Activated CD4-positive, alpha-beta T cell treated with anti-CD3 and anti-CD28 coated beads, Interleukin-2, amount 50 U/mL, for 1 hour (primary cell): ENCODE measurements at places on chromosomes 7 and 10.

- DNase-seq: no peak
Measured at GRCh38 chr7:149007611-149008010, 20.7 kb downstream of the PDIA4 start.

DNA sequence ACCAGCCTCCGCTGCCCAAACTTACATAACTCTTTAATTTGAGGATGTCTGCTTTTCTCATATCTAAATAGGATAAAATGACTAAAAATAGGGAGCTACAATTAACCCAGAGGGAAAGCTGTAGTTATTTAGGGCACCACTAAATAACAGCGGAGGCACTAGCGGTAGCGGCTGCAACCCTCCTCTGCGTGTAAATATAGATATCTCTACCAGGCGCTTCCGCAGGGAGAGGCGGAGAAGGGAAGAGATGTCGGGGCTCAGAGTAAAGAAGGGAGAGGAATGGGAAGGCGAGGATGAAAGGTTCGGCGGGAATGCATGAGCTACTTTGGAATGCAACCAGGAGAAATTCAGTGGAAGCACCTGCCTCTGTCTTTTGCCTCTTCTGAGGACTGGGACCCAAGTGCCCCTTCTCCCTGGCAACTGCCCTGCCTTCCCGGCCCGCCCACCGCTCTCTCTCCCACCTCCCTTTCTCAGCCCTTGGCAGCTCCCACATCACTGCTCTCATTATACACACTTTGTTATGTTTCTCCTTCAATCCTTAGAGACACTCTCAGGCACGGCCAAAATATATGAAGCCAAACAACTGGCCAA is 698.3 kb downstream of the PARD3 start:
- no peak for DNase-seq

GRCh38 chr10:79181698-79182521 is 113.1 kb downstream of the ZMIZ1 start:
- DNase-seq: no peak

DNA sequence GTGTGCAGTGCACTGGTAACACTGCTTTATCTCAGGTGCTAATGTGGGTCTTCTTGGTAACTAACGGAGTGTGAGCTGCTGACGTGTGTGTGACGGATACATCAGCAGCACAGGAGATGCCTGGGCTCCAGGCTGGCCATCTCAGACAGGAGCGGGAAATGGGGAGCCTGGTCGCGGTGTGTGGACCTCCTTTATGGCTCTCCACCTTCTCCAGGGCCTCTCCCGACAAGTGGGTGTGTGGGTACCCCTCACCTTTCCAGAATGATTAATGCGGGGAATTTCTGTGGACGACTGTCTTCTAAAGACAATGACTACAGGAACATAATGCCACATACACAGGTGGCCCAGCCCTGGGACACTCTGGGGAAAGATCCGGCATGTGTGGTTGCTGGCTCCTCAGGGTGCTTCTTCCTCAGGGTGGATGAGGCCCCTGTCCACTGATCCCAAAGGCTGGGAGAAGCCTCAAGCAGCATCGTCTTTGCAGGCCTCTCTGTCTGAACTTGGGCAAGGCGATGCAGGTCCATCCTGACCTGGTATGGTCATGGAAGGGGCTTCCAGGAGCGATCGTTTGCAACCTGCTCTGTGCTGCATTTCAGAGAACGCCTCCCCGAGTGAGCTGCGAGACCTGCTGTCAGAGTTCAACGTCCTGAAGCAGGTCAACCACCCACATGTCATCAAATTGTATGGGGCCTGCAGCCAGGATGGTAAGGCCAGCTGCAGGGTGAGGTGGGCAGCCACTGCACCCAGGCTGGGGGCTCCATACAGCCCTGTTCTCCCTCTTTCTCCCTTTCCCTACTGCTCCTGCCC is 20.3 kb upstream of the CSGALNACT2 start:
- DNase-seq: no peak

GRCh38 chr10:18229826-18230225 is 89.6 kb downstream of the CACNB2 start:
- no peak for DNase-seq

- DNase-seq: no peak
Measured at GRCh38 chr10:127580822-127581221, 31.7 kb downstream of the NPS start.

DNA sequence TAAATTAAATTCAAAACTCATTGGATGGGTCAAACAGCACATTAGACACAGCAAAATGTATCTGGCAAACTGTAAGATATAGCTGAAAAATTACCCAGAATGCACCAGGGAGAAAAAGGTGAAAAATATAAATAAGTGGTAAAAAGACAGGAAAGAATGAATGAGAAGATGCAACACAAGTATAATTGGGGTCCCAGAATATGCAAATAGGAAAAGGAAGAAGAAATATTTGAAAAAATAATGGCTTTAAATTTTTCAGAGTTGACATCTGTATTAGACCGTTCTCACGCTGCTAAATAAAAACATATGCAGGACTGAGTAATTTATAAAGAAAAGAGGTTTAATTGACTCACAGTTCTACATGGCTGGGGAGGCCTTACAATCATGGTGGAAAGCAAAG is 167.7 kb upstream of the PLXNA4 start:
- DNase-seq: no peak

- DNase-seq: no peak
Measured at GRCh38 chr7:148079206-148080080, 511.1 kb upstream of the C7orf33 start.

DNA sequence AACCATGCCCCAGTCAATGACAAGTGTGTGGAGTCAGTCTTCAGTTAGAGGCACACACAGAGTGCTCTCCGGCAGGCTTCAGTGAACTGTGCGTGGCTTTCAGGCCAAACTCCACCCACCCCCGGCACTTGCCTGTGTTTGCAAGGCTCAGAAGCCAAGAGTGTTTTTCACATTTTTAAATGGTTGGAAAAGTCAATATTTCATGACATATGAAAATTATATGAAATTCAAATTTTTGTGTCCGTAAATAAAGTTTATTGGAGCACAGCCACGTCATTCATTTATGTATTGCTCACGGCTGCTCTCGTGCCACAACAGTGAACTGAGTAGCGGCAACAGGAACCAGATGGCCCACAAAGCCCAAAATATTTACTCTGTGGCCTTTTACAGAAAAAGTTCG is 104.7 kb downstream of the SFMBT2 start:
- DNase-seq: no peak

DNA sequence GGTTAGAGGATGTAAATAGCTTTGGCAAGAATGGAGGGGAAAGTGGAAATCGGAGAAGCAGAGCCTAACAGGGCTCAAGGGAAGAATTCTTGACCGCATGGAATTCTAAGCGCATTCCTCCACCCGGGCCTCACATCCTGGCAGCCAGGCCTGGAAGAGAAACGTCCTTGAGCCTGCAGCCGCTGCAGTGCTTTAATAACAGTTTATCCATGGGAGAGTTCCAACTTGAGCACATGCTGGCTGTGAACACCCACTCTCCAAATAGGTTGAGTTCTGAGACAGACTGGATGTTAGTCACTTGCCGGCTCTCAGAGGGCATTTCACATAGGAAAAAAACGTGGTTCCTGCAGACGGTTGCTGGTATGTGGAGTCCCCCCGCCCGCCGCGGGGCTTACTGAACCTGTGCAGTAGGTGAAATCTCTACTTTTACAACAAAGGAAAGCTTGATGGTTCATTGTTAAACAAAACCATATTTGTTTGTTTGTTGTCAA is 61.4 kb upstream of the STEAP1B start:
- DNase-seq: no peak

- DNase-seq: no peak
Measured at GRCh38 chr10:24502801-24503460, 220.8 kb downstream of the ARHGAP21 start.

DNA sequence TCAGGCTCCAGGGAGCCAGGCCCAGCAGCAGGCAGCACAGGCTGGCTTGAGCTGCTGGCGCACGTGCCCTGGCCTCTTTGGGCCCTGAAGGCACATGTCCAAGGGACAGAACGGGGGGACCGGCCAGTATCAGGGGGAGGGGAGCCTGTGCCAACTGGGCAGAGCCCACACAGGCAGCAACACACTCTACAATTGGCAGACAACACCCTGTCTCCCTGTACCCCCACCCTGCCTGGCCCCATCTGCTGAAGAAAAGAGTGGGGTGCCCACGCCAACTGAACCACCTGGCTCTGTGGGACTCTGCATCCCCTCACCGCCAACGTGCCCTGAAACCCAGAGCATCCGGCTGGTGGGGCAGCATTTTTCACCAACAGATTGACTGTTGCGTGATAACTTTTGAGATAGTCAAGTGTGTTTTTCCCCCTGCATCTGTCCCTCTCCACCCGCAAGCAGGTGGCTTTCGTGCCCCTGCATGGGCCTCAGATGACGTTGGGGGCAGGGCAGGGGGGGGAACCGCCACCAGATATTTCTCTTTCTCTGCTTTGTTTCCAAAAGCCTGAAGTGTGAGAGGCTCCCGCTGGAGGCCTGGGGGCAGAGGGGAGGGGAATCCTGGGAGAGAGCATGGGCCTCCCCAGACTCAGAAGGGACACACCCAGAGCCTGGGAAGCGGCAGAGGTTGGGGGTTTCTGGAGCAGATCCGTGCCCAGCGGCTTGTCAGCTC is 21.8 kb downstream of the SLIT1 start:
- no peak for DNase-seq

- no peak for DNase-seq
Measured at GRCh38 chr7:125663961-125664360, 734.3 kb upstream of the POT1 start.

GRCh38 chr10:7233259-7233991 is 177.4 kb downstream of the SFMBT2 start:
- DNase-seq: no peak

DNA sequence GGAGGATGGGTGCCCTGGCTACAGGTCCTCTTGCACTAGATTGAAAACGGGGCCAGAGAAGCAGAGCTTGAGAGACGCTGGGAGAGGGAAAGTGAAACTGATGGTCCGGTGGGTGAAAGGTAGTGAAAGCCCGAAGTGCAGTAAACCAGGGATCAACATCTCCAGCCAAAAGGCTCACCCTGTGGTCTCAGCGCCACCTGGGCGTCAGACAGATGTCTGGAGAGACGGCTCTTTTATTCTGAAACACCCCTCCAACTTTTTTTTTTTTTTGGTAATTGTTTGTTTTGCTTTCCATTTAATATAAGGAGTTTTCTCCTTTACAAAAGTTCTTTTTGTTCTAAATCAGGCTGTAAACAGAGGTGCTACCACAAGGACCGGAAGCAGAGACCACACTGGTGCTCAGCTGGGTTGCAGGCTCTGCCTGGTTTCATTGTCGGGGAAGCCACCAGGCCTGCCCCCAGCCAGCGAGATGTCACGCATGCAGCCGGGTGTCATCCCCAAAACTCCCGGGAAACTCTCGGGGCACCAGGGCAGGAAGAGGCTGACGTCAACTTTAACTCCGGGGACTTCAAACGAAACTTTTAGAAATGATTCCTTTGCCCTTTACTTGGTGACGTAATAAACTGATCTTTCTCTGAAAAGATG is 11.2 kb downstream of the IL2RA start:
- DNase-seq: peak; percentile 83

DNA sequence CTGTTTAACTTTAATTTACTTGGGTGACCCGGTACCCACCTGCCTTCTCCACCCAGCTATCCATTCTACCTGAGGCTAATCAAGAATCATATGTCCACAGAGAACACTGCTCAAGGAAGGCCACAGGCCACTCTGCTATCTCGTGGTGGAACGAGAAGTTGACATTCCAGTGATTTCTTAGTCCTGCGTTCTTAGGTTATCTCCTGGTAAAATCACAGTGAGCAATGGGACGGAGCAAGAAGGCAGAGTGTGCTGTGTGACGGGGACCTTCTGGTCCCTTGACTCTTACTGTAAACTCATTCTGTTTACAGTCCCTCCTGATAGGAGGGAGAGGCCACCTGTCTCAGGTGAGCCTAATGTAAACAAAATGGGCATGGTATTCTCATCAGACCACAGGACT is 256.6 kb downstream of the TNS3 start:
- no peak for DNase-seq

- no peak for DNase-seq
Measured at GRCh38 chr7:158276414-158277218, 311.0 kb downstream of the PTPRN2 start.

DNA sequence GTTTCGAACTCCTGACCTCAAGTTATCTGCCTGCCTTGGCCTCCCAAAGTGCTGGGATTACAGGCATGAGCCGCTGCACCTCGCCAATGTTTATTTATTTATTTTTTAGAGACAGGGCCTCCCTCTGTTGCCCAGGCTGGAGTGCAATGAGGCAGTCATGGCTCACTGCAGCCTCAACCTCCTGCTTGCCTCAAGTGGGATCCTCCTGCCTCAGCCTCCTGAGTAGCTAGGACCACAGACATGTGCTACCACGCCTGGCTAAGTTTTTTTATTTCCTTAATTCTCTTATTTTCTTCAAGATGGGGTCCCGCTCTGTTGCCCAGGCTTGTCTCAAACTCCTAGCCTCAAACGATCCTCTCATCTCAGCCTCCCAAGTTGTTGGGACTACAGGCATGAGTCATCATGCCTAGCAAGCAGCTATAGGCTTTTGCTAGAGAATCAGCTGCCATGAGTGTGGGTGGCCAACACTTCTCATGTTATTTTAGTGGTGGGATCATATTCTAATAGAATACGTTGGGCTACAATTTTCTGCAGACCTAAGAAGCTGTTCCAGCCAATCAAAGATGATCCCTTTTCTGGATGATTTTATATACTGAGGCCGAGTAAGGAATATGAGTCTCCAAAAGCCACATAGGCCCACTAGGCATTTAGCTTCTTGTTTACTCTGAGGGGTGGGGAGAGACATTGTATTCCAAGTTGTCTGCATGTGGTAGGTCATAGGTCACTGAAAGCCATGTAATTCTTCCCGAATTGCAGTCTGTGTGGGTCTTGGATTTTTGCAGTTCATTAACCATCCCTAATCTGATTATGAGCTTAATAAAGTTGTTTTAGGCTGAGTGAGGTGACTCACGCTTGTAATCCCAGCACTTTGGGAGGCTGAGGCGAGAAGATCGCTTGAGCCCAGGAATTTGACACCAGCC is 7.6 kb upstream of the TMEM248 start:
- no peak for DNase-seq

GRCh38 chr7:78125884-78126283 is 327.3 kb downstream of the PHTF2 start:
- DNase-seq: no peak

DNA sequence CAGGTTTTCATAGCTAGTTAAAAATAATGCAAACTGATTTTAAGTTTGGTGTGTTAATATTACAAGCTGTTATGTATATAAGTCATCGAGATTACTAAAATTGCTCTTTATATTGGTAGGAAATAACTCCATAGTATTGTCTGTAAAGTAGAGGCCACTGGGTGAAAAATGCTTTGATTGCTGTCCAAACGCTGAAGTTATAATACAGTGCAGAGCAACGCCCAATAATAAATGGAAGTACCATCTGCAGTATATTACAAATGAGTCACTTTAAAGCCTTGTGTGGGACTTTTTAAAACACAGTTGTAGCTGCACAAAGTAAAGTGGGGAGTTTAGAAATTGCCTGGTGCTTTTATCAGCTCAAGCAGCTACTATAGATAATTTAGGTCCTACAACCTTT is 196.1 kb downstream of the NXPH1 start:
- no peak for DNase-seq

- DNase-seq: peak; percentile 12
Measured at GRCh38 chr7:103447073-103447960, 1.3 kb upstream of the SLC26A5 start.

- no peak for DNase-seq
Measured at GRCh38 chr7:47358944-47359588, 222.8 kb downstream of the TNS3 start.

- DNase-seq: no peak
Measured at GRCh38 chr10:120646738-120647456, 189.9 kb downstream of the PLPP4 start.
